Nasal cavity respiratory epithelium epithelial cell of viscerocranial mucosa (primary cell): ENCODE measurements at places on chromosomes 6 and 20. TPM values are rescaled to one million over a fixed set of nuclear protein-coding genes. Genes with fewer than 3 reads are reported as not detected.

Gene SLC22A2
- not detected in 2 replicates for total RNA-seq

Gene FAXC
- 1.0 and 7.5 TPM in 2 replicates for total RNA-seq

Gene CDSN
- total RNA-seq: under 0.01 and 10.9 TPM in 2 replicates

Gene CBFA2T2
- 5.5 and 12.2 TPM in 2 replicates for total RNA-seq

Gene COL9A1
- total RNA-seq: not detected in 2 replicates

Gene TMEM74B
- under 0.01 and 0.36 TPM in 2 replicates for total RNA-seq

Gene NANP
- 5.1 and 7.9 TPM in 2 replicates for total RNA-seq

Gene SIRPG
- not detected in 2 replicates for total RNA-seq
